ENCODE measurements at places on chromosomes 12 and 14. TPM values are rescaled to one million over a fixed set of nuclear protein-coding genes. Genes with fewer than 3 reads are reported as not detected.

SIX6 gene
- total RNA-seq, result not detected

RHOF gene
- 25.5 TPM for total RNA-seq

CACNA1C gene
- 1.6 TPM for total RNA-seq

HOXC6 gene
- 10.7 TPM for total RNA-seq

DNA sequence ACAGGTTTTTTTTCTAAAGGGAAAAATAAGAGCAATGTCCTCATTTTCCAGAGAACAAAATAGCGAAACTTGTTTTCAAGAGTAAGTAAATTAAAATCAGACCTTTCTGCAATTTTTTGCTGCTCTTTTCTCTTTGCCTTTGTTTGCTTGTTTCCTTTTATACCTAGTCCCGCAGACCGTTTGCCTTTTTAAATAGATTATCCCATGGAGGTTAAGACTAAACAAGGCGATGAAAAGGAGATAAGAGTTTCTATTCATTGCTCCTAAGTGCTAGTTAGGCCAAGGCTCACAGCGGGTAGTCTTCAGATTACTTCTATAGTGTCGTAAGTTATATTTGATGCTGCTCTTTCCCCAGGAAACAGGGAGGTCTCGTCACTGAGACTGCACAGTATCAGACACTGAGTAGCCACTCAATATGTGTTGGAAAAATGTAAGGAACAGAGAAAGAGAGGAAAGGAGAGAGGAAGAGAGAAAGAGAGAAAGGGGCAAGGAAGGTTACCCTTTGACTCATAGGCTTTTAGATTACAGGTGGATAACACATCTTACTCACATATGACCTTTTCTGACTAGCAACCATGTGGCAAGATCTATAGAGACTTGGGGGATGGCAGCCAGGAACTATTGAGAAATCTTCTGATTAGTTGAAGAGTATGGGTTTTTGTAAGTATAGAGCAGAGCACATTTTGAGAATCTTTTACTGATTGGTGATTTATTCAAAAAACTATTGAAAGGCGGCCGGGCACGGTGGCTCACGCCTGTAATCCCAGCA is 107.5 kb upstream of the PARP11 start:
- no peak for DNase-seq

DNA sequence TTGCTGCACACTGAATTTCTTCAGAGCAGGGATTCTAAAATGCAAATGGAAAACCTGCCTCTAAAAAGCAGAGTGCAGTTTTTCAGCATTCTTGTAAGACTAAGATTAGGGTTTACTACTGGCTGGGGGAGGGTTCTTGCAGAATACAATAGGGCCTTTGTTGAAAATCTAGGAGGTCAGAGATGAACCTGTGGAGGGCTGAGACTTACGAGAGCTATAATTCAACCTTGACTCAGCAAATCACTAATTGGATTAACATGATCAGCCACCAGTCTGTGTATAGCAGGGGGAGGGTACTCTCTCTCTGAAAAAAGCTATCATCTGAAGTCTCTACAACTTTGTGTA is 92.6 kb upstream of the HIF1A start:
- DNase-seq, result no peak

- DNase-seq, result no peak
Observed at GRCh38 chr14:104694475-104694950, 5.1 kb downstream of the INF2 start.

DNA sequence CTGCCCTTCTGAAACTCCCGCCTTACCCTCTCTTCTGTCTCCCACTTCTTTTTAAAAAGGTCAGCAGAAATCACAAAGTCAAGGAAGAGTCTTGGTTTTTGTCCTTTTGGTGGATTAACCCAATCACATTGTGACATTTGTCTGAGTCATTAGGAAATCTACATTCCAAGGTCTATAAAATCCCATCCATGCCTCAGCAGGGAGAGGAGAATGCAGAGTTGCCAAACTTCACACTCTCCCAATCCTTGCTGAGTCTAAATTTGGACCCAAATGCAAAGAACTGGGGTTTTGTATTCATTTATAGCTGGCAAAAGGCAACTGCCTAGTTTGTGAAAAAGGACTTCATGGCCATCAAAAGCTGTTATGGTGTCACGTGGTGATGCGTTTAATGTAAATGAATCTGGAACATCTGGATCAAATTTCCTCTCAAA is 67.9 kb downstream of the TMEM30B start:
- no peak for DNase-seq

DNA sequence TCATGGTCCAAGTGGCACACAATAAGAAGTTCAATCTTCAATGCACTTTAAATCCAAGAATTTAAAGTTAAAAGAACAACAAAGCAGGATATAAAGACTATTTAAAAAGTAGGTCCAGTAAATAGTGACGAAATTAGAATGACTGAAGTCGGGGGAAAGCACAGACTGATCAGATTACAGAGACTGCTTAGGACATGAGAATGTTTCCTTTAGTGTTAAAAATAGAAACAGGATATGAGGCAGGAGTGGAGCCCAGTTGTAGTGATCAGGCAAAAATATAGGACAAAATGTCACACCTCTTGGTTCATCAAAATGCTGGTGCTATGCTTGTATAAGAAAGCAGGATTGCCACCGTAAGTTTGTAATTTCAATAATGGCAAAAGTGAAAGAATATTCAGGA is 52.2 kb upstream of the CD163 start:
- DNase-seq, result no peak

DNA sequence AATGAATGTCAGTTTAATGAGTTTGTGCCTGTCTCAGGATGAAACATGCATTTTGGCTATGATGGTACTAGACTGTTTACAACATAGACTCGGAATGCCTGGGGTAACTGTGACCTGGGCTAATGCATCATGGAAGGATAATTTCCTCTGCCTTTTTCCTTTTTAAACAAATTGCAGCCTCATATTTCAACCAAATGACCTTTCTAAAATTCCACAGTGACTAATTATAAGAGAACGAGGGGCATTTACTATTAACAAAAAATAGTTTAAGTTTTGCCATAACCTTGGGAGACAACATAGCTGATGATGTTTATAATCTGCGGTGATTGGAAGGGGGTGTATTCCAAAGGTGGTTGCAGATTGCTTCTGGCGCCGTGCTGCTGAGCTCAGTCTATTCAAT is 1140.5 kb downstream of the GALC start:
- no peak for DNase-seq

GRCh38 chr12:121949648-121950397 is 31.4 kb downstream of the CFAP251 start:
- no peak for DNase-seq
